ENCODE measurements at places on chromosomes 1 and 21.

- peak; percentile 37 for DNase-seq
These were observed 650 bp downstream of the PCNX2 start for GRCh38 chr1:233294913-233295236.

DNA sequence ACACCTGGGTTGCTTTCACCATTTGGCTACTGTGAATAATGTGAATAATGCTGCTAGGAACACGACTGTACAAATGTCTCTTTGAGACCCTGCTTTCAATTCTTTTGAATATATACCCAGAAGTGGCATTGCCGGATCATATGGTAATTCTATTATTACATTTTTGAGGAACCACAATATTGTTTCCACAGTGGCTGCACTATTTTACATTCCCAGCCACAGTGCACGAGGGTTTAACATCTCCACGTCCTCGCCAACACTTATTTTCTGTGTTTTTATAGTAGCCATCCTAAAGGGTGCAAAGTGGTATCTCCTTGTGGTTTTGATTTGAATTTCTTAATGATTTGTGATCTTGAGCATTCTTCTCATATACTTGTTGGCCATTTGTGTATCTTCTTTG, 15.7 kb downstream of the FHAD1 start:
- no peak for DNase-seq

GRCh38 chr21:46008893-46009621, 27.5 kb downstream of the COL6A1 start:
- DNase-seq, result no peak

DNA sequence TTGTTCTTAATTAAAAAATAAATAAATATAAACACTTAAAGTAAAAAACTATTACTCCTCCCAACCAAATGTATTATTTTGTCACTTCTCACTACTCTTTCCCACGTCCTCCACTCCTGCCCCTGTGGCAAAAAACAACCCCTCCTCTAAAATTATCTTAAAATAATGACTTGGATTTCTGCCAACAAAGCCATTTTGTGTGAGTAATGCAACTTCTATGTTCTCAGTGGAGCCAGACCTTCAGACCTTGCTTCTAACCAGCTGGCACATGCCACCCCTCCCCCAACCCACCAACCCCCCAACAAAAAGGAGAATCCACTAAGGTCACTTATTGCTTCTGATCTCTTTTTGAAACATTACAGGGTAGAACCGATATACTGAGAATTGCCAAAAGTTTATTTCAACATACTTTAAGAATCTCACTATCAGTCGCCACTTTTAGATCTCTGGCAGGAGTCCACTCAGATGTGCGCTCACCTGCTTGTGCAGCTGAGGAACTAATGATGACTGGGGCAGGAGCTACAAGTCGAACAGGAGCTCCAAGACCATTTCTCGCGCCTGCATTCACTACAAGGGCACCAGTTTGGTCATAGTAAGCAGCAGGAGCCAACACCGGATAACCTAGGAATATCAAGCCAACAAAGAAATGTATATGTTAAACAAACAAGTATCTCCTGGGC, 58.3 kb upstream of the SDC3 start:
- DNase-seq, result no peak

DNA sequence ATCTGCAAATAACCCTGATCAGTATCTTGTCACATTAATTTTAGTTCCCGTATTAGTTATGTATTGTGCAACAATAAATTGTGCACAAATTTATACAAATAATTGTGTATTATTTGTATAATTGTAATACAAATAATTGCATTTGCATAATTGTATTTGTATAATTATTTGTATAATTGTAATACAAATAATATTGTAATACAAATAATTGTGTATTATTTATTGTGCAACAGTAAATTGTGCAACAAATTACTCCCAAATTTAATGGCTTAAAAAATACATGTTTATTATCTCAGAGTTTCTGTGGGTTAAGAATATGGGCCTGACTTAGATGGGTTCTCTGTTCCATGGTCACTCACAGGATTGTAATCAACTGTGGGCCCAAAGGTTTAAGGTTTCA, 86.2 kb upstream of the SAMSN1 start:
- DNase-seq, result no peak

DNA sequence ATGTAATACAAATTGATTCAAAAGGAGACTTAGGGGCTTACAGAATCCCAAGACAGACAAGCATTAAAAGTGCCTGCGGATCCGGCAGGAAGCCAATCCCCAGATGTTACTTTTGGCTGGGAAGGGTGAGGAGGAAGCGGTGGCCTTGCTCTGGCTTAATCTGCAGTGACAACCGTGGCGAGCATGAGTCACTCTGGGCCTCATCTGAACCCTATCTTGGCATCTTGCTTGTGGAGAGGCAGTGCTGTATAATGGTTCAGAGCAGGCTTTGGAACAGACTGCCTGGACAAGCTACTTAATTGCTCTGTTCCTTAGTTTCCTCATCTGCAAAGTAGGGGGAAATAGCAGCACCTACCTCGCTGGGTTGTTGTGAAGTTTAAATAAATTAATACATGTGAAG, 74.1 kb downstream of the XCL2 start:
- peak; percentile 32 for DNase-seq

- no peak for DNase-seq
These were observed 632 bp downstream of the PEX19 start for GRCh38 chr1:160284220-160284781.

- no peak for DNase-seq
These were observed 630.3 kb downstream of the AMY1C start for GRCh38 chr1:104380003-104380402.

DNA sequence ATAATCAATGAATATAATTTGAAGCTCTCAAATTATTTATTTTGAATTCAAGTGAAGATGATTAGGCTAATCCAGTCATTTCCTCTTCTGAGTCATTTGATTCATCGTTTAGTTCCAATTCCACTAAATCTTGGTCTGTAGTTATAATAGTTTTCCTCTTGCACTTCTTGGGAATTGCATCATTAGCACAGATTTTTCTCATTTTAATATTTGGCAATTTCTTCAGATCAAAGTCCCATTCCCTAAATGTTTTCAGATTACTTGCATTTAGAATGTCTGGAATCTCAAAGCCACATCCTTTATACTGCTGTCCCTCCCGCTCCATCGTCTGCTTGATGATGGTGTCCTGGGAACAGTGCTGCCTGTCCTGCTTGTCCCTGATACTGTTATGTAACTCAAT, 43.5 kb downstream of the MAST2 start:
- no peak for DNase-seq

DNA sequence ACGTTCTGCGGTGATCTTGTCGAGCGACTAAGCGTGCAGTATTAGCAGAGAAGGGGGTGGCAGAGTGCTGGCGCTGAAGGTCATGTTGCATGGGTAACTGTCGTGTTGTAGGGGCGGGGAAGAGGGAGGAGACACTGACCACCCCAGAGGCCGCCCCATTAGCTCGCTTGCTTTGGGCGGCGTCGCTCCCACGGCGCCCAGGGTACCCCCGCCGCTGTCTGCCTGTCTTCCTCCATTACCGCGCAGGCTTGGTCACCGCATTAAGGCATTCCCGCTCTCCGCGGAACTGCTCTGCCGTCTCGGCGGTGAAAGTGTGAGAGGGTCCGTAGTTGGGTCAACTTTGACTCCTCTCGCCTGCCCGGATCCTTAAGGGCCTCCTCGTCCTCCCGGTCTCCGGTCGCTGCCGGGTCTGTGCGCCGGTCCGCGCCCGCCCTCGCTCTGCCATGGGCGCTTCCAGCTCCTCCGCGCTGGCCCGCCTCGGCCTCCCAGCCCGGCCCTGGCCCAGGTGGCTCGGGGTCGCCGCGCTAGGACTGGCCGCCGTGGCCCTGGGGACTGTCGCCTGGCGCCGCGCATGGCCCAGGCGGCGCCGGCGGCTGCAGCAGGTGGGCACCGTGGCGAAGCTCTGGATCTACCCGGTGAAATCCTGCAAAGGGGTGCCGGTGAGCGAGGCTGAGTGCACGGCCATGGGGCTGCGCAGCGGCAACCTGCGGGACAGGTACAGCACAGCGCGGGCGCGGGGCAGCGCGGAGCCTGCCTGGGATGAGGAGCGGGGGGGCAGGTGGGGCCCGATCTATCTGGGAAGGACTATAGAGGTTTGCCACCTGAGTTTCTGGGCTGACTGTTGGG, at the start of gene MTARC2:
MTARC2 (plus strand) TSS at position 234 of the 846 bp plus-strand sequence; CDS start at position 444, 210 bp downstream.
- DNase-seq, result no peak
